Stimulated activated CD8-positive, alpha-beta memory T cell treated with anti-CD3 and anti-CD28 coated beads, Interleukin-4, amount 100 ng/mL, for 1 hour (primary cell): ENCODE measurements at places on chromosomes 5 and 9.

- no peak for DNase-seq
Observed at GRCh38 chr9:98099346-98099745, 19.7 kb downstream of the TRIM14 start.

GRCh38 chr9:79759460-79759859 is 187.7 kb downstream of the TLE4 start:
- no peak for DNase-seq

DNA sequence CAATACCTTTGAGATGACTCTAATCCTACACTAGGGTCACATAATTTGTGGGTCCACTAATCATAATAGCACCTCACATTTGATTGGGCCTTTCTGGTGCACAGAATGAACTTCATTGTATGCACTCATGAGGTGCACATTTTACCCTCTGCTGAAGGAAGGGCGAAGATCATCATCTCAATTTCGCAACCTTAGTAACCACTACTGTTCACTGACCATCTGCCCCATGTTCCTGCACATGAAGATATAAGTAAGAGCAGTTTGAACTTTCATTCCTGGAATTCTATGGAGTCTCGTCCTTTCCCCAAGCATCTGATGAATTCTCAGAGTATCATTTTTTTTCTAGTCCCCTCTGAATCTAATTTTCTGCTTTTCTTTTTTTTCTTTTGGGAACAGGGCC is 21.2 kb downstream of the GAS1 start:
- no peak for DNase-seq

DNA sequence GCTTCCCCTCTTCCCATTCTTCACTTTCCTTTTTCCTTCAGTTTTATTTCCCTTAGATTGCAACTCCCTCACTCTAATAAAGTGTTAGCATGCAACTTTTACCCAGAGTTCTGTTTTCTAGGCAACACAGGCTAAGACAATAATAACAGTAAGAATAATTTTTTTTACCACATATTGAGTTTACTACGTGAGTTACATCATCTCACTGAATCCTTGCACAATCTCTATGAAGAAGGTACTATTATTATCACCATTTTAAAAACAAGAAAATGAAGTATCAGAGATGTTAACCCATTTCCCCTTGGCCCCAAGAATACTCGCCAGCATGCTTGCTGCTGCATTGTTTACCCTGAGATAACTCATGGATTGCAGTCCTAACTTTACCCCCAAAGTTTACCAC is 53.7 kb upstream of the SMIM32 start:
- no peak for DNase-seq

DNA sequence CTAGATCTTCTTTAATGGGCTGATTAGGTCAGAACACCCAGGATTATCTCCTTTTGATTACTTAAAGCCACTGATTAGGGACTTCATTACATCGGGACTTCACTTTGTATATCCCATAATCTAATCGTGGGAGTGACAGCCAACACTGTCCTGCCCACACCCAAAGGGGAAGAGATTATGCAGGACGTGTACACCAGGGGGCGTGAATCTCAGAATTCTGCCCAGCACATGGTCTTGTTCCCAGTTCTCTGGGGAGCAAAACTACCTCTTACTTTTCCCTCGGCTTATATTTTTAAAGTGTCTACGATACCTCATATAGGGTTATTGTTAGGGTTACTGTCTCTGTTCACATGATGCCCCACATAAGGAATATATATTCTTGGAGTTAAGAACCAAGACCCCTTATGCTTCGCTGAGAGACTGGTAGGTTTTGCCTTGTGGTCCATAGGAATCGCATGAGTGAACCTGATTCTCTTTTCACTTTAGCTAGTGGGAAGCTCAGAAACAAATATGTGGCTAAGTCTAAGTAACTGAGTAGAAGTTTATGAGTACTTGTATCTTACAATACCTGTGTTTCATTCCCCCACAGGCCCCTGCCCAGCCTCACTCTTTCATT is 192.7 kb downstream of the GNA14 start:
- no peak for DNase-seq

GRCh38 chr5:179123491-179124272 is 63.5 kb downstream of the ZNF354C start:
- DNase-seq, result no peak

DNA sequence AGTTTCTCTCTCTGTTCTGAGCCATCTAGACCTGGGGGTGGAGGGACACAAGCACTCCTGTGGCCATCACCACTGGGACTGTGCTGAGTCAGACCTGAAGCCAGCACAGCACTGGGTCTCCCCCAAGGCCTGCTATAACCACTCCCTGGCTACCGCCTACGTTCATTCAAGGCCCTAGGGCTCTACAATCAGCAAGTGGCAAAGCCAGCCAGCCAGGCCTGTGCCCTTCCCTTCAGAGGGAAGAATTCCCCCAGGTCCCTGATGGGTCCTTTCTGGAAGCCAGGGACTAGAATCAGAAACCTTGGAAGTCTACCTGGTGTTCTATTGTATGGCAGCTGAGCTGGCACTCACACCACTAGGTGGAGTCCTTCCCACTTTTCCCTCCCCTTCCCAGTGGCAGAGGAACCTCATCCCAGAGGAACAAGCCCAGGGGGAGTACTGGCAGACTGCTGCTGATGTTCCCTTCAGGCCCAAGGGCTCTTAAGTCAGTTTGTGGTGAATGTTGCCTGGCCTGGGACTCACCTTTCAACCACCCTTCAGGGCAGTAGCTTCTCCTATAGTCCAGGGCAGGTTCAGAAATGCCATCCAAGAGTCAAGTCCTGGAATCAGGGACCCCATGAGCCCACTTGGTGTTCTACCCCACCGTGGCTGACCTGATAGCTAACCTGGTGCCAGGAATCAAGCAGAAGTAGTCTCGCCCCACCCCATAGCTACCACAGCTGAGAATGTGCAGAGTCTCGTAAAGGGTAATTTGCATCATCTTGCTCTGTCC is 20.0 kb downstream of the JMY start:
- DNase-seq, result no peak

GRCh38 chr5:15009420-15009819 is 137.8 kb upstream of the ANKH start:
- no peak for DNase-seq

DNA sequence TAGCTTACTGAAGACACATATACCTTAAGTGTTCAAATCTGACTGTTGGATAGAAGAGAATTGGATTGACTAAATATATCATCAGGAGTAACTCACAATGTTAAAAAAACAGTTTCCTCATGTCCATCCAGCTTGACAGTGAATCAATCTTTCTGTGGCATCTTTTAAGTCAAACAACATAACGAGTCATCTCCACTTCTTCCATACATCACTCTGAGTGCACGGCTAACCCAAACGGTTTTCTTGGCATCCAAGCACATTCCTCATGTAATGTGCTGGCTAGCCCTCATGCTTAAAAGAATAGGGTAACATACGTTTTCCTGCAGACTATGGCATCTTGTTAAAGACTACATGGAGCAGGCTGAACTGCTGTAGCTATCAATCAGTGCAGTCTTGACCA is 291.5 kb upstream of the TRPC7 start:
- no peak for DNase-seq

DNA sequence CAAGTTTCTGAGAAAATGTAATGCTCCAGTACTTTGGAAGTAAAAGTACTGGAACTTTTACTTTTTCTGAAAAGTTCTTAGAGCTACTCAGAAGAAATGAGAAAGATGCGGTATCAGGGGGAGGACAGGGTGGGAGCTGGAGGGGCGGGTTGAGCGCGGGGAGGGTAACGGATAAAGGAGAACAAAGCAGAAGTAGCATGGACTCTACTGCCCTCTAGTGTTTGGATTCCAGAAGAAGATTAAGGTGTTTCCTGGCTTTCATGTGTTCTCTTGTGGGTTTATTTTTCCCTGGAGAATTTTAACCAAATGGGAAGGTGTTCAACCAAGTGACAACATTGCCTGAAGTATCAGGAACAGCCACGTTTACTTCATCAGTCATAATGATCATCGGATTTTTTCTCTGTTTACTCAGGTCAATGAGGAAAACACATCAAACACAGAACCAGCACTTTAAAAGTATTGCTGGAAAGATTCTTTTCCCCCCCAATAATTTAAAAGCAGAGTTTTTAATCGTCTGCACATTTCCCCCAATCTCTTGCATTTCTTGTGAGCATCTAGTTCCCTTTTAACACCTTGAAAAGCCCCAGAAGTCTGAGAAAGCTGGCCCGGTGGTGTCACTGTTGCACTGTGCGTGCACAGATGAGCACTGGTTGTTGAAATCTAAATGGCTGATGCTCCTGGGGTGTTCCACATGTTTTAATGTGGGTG is 190.6 kb downstream of the MPDZ start:
- no peak for DNase-seq

DNA sequence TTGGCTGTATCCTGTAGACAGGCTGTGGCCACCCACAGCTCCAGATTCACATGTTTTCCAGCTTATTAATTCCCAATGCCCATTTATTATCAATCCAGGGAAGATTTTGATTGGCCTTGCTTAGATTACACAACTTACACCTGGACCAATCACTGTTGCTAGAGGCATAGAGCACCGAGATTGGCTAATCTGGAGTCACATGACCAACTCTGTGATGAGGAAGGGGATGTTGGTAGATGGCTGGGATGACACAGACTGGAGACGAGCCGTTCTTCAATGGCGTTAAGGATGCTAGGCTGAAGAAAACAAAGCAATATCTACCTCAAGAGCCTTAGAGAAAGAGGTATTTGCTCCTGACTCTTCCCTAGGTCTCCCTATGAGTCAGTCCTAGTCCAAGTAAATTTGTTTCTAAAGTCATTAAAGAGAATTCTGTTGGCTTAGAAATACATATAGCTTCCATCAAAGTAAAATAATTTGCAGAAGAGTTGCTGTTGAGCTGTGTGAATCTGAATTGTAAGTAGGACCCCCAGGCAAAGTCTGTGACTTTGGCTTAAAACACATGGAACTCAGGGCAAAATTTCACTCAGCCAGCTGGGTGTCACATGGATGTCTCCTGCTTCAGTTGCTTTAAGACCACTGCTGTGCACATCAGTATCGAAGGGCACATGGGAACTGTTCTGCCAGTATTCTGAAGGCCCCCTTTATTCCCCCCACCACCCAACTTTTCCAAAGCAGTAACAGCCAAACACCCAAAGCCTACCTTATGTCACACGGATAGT is 326.4 kb upstream of the KLF4 start:
- no peak for DNase-seq
